ENCODE measurements at places on chromosomes 4 and X. TPM values are rescaled to one million over a fixed set of nuclear protein-coding genes. Genes with fewer than 3 reads are reported as not detected.

DNA sequence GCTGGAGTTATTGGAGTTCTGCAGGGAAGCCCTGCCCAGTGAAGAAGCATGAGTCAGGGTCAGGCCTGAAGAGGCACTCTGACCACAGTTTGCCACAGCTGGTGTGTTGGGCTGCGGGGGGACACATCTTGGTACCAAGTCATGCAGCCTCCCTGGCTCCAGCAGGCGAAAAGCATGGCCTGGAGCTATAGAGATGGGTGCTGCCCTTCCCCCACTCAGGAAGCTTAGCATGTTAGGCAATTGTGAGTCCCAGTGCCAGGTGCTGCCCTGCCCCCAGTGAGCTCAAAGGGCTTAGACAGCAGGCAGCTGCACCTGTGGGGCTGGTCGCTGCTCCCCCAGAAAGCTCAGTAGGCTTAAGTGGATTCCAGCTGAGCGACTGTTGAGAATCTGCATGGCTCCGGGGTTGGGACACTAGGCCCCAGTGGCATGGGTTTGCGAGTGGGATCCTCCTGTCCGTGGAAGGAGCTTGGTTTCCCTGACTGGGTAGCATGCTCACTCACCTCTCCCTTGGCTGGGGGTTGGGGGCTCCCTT lies 755.5 kb downstream of the GLUD2 start:
- DNase-seq, result no peak

DNA sequence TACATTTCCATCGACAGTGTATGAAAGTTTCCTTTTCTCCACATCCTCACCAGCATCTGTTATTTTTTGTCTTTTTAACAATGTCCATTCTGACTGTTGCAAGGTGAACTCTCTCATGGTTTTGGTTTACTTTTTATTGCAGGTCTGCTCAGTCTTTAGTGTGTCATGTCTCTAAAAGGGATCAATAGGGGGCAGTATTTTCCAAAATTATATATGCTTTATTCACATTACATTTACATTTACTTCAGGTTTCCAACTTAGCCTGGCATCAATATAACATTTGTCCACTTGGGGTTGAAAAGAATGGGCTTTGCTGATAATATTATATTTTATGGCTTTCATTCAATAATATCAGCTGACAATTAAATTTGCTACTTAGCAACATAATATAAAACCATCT lies 265.0 kb upstream of the SLITRK2 start:
- DNase-seq, result no peak

DNA sequence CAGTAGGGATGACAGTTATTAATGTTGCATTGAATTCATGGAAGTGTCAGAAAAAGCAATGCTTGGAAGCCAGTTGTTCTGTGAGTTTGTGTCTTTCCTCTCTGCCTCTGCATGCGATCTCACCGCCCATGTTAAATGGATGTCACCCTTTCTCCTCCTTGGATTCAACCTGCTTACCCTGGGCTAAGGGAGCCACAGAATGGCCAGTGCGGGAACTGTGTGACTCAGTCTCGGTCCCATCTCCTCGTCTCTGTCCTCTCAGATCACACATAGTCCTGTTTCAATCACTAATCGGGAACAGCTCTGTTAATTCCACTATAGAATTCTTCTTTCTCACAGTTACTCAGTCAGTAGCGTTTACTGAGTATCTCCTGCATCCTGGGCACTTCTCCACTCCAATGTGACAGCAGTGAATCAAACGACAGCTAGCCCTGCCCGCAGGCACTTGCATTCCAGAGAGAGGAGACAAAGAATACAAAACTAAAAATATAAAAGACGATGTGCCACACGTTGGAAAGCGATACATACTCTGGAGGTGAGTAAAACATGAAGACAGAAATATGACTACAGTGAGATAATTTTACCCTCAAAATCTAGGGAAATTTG lies 53.6 kb upstream of the TLR3 start:
- DNase-seq, result no peak

DNA sequence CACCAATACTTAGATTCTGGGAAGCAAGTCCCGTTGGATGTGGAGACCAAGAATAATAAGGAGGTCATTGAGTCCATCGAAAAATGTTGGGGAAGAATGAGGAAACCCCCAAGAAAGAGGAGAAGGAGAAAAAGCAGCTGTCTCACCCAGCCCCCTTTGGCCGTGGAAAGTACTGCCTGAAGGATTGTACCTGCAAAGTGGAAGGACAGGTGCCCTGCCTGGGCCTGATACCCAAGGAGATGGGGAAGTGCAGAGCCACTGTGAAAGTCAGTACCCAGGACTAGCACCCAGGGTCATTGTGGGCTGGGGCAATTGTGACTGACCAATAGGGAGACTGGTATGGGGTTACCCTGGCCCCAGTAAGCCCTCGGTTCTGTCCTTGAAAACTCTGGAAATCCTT lies 13.8 kb upstream of the CFAP299 start:
- no peak for DNase-seq

GRCh38 chr4:8514391-8514790 lies 65.8 kb upstream of the GPR78 start:
- no peak for DNase-seq

- peak; percentile 21 for DNase-seq
Measured at GRCh38 chrX:46686003-46686645, 72.8 kb downstream of the SLC9A7 start.

DNA sequence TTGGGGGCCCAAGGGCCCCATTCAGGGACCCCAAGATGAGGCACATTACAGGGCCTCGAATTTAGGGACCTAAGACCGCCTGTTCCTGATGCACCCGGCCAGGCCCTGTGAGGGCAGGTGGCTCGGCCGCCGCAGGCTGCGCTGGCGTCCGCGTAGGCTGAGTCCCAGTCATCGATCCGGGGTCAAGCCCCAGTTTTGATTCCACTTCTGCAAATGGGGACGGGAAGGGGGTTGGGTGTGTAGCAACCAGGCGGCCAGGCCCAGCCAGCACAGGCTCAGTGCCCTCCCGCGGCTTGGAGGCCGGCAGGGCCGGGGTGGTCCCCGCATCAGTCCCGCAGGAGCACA lies 327 bp downstream of the PNPLA4 start:
- DNase-seq, result no peak

DNA sequence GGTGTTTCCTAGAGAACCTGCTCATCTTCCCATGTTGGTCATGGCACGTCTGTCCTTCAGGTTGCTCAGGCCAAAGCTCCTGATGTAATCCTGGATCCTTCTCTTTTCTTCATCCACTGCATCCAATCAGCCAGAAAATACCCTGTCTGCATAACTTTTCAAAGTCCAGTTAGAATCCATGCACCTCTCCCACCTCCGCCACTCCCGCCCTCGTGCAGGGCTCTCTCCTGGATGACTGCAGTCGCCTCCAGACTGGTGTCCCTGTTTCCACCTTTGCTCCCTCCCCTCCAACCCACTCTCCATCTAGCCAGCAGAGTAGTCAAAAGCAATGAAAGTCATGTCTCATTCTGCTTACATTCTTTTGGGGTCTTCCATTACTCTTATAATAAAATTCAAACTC lies 16.0 kb downstream of the CNGA2 start:
- no peak for DNase-seq

DNA sequence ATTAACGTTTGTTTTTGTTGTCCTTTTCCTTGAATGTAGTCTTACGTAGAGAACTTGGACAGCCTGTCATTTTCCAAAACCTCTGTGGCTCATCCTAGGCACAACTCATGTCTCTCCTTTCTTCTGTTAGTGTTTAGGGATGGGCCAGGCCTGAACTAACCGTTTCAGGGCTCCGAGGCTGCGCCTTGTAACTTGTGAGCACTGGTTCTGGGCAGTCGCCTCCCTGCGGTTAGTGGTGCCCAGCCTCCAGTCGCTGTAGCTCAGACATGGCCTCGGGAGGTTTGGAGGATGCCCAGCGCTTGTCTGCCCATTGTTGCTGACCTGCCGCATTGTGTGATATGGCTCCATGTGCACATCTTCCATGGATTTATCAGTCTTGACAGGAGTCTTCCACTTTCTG lies 32.8 kb downstream of the TMEM131L start:
- DNase-seq, result no peak

- peak; percentile 49 for DNase-seq
Measured at GRCh38 chr4:105520819-105521790, 31.3 kb upstream of the ARHGEF38 start.

DNA sequence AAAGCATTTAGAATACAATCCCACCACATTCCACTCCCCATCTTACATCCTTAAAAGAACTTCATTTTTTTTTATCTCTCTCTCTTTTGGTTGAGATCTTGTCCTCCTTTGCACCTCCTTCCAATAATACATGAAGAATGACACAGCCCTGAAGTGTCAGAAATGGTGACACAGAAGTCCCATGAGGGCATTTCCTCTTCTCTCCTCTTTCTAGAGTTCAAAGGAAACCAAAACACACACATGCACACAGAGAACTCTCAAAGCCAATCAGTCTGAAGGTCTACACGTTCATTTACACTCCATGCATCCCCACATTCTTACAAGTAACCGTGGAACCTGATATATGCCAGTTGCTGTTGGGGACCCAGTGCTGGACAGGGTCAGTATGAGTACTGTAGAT lies 450.7 kb downstream of the HNRNPD start:
- DNase-seq, result no peak

DNA sequence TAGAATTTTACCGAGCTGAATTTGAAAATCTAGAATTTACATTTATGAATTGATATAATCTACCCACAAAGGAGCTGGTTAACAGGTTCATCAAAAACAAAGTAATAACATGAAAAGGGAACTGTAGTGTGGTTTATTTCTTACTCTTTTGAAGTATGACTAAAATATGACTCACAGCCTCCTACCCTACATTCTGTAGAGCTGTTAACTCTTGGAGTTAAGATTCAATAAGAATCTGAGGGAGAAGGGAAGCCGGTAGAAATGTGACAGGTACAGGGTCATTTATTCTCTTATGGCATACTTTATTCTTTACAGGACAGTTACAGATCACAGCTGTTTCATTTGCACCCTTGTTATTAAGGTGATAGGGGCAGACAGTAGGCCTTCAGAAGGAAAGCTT lies 132.2 kb upstream of the FAM47B start:
- no peak for DNase-seq

DNA sequence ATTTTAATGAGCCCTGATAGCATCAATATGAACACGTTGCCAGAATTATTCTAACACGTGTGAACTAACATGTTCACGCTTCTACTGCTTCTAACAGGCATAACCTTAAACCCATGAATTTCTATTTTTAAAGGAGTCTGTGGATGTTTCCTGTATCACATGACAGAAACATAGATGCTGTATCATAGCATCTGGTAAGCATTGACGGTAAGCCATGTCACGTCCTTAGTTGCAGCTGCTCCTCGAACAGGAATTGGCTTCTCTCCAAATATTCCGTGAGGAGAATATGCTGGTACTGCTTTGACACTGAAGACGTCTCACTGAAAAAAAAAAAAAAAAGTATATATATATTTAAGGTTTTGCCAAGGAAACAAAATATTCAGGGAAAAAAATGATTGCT lies 105.1 kb upstream of the MXRA5 start:
- no peak for DNase-seq

- no peak for DNase-seq
Measured at GRCh38 chrX:66602381-66602938, 36.4 kb downstream of the EDA2R start.

DNA sequence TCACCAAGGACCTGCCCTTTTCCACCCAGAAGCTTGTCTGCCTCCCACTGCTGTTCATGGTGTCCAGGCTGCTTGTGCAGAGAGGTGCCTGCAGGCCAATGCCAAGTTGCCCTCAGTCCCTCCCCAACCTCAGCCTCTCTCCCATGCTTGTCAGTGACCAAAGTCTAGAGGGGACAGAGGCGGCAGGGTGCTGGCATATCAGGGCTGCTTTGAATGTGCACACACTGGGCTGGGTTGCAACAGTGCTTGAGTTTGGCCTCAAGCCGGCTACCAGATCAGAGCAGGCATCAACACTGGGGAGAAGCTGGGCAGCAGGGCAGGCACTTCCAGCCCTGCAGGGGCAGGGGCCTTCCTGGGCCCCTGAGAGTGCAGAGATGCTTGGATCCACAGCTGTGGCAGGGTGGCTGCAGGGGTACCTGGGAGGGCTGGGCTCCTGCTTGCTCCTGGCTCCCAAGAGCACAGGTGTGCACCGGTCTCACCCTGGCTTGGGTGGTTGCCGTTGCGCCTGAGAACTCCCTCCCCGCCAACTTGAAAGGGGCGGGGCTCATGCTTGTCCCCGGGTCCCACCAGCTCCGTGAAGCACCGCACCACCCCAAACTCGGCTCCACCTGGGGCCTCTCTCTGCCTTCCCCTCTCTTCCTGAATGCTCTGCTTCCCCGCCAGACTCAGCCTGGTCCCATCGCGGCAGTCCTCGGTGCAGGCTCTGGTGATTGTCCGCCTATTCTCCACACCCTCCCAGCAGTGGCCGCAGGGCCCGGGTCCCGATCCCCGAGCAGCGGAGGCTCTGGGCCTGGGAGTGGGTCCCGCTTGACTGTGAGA lies 1681.9 kb upstream of the ADGRL3 start:
- DNase-seq, result no peak

DNA sequence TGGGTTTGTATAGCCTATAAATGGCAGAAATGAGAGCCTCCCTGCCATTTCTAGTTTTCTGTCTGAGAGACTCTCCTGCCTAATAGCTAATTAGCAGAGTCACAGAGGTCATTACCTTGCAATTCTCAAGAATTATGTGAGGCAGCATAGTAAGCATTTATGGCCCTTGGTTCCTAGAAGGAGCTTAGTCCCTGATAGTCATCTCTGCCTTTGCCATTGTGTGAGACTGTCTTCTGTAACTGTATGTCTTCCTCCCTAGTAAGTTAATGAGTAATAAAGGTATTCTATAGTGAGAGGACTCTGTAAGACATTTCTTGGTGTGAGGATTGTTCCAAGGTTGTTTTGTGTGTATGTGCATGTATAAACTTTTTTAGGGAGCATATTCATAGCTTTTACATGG lies 108.7 kb downstream of the AR start:
- no peak for DNase-seq

GRCh38 chr4:20426028-20426427 lies 174.3 kb downstream of the SLIT2 start:
- no peak for DNase-seq

- DNase-seq, result no peak
Measured at GRCh38 chrX:115266300-115266699, 23.2 kb upstream of the LUZP4 start.

- no peak for DNase-seq
Measured at GRCh38 chr4:174631901-174632758, 109.8 kb upstream of the HPGD start.

DNA sequence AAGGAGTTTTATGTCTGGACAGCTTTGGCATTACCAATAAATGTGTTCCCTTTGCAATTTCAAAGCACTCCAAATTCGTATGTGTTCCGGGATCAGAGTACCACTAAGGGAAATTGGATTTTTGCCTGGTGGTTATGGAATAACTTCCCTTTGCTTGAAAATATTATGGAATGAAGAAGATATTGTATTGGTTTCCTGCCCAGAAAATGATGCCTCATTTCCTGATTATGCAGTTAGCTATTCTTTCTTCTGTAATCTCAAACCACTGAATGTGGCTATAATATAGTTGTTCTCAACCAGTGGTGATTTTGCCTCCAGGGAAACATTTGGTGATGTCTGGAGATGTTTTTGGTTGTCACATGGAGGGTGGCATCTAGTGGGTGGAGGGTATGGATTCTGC lies 142.9 kb downstream of the PCDH7 start:
- no peak for DNase-seq

Gene KLHL13
- total RNA-seq, result 22.6 TPM

Gene MAGEC3
- not detected for total RNA-seq

Gene MAGEA4
- total RNA-seq, result not detected

Gene ADH1B
- total RNA-seq, result 144 TPM

Gene ACE2
- 169 TPM for total RNA-seq

Gene NXT2
- total RNA-seq, result 4.9 TPM

Gene FRG2
- not detected for total RNA-seq

Gene ENPEP
- total RNA-seq, result 1.8 TPM

Gene SPOCK3
- total RNA-seq, result 2.3 TPM

Gene TMPRSS11E
- not detected for total RNA-seq

Gene LPAR4
- total RNA-seq, result 0.20 TPM

Gene SETD7
- total RNA-seq, result 63.0 TPM
